HL-60 (cell line): ENCODE measurements at places on chromosomes 7 and 10.
A peak's percentile ranks its signal among the peaks of the same experiment; 100 is the strongest.

DNA sequence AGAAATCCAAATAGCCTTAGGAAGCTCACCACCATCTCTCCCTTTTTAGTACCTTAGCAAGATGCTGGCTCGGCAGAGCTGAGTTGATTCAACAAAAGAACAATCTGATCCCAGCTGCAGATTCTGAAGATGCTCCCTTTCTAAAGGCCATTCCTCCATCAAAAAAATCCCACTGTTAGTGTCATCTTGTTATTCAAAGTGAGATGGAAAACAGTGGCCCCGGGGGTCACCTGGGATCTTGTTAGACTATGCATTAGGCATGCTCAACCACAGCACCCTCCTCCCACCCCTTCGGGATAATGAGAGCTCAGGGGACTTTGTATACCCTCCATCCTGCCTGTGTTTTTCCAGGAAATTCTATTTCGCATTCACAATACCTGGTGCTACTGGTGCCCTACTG is 2.4 kb downstream of the NCAPG2 start:
- no peak for DNase-seq

- DNase-seq, result no peak
Measured at GRCh38 chr7:46197785-46198540, 276.9 kb upstream of the IGFBP3 start.

- DNase-seq, result peak; percentile 68
Measured at GRCh38 chr7:30135301-30136116, 723 bp downstream of the MTURN start.

- DNase-seq, result no peak
Measured at GRCh38 chr7:82179311-82179710, 264.3 kb downstream of the CACNA2D1 start.

DNA sequence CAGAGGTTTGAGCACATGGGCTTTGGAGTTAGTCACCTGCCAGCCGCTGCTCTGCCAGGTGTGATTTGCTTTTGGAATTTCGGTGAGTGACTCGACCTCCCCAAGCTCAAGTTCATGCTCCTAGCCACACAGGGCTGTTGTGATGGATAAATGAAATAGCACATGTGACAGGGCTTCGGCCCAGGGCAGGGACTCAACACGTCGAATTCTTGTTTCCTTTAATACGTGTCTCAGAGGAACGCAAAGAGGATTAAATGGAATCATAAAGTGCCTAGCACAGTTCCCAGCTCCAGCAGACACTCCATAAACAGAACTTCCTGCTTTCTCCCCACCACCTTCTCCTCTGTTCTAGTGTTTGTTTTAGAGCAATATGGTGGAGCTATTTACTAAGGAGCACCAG is 88.3 kb upstream of the CHST15 start:
- no peak for DNase-seq

GRCh38 chr10:71814922-71815411 is 36.1 kb downstream of the PSAP start:
- no peak for DNase-seq

GRCh38 chr7:74612015-74612829 is 45.3 kb upstream of the GTF2I start:
- peak; percentile 23 for DNase-seq

DNA sequence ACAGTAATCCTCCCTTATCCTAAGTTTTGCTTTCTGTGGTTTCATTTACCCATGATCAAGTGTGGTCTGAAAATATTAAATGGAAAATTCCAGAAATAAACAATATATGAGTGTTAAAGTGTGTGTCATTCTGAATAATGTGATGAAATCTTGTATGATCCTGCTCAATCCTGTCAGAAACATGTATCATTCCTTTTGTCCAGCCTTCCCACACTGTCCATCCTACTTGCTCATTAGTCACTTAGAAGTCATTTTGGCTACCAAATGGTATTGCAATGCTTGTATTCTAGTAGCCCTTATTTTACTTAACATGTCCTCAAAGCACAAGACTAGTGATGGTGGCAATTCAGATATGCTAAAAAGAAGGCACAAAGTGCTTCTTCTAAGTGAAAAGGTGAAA is 1211.2 kb upstream of the SORCS1 start:
- DNase-seq, result no peak

GRCh38 chr7:99876491-99876890 is 342 bp downstream of the OR2AE1 start:
- DNase-seq, result peak; percentile 76

GRCh38 chr7:34453150-34453549 is 204.9 kb upstream of the NPSR1 start:
- DNase-seq, result no peak

- DNase-seq, result no peak
Measured at GRCh38 chr10:133616371-133617130, 10.0 kb downstream of the FRG2B start.

- no peak for DNase-seq
Measured at GRCh38 chr10:84179059-84179710, 5.6 kb downstream of the GPR15LG start.

DNA sequence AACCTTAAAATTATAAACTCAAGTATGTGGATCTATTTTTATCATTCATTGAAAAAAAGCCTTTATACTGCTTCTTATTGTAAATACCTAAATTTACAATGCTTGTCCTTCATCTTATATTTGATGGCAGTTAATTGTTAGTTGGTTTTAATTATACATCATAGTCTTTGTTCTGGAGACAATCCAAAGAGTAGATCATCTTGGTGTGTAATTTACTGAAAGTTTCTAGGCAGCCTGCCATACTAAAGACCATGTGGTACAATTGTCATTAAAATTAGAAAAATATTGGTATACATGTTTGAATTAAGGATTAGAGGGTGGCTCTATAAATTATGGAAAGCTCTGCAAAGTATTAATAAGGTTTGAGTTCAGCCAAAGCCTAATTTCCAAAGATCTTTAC is 231.4 kb downstream of the KCND2 start:
- DNase-seq, result no peak

DNA sequence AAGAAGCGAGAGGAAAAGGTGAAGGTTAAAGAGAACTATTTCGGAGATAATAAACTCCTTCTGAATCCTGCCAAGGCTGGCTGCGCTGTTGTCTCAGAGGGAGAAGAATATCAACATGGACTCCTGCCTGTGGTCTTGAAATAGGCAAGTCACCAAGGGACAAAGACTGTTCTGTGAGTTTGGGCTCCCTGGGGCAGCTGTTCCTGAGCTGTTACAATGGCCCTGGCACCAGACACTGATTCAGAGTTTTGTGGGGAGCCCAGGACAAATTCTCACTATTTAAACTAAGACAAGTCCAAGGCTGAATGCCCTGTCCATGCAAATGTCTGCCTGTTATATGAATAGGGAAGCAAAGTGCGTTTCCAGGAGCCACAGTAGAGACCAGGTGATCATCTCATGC is 81.4 kb downstream of the PRPF18 start:
- no peak for DNase-seq

- peak; percentile 13 for DNase-seq
Measured at GRCh38 chr7:67371429-67372305, 375.0 kb downstream of the TYW1 start.

GRCh38 chr10:80462981-80463741 is 9.1 kb downstream of the TSPAN14 start:
- DNase-seq, result no peak

DNA sequence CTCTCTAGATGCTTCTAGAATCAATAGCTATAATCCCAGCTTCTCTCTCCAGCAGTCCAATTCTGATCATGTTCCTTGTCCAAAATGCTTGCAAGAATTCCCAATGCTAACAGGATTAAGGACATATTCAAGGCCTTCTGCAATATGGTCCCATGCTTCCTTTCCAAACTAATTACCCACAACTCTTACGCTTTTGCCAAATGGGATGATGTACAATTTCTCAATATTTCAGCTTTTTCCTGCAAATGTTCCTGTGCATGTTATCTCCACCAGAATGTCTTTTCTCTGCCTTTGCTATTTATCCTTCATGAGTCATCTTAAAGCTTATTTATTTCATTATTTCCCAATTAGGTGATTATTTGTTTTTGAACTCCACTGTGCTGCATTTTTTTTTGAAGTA is 556.4 kb downstream of the SORCS1 start:
- DNase-seq, result no peak

GRCh38 chr10:124465003-124465776 is 3.6 kb downstream of the LHPP start:
- peak; percentile 29 for DNase-seq

DNA sequence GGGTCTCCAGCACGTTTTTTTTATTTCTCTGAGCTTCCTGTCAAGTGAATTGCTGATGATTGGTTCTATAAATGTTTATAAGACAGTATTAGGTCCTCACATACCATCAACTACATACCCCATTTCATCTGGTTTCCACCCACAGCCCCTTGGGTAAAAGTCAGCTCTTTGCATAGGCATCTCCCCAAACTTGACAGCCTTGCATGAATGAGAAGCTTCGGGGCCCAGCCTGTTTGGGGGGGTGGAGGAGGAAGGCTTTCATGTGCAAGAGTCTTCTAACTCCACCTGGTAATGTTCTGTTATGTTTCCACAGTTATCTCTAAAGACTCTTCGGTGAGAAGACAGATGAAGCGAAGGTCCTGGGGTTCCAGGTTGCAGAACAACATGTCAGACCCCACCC is 75.4 kb downstream of the SCRN1 start:
- no peak for DNase-seq

DNA sequence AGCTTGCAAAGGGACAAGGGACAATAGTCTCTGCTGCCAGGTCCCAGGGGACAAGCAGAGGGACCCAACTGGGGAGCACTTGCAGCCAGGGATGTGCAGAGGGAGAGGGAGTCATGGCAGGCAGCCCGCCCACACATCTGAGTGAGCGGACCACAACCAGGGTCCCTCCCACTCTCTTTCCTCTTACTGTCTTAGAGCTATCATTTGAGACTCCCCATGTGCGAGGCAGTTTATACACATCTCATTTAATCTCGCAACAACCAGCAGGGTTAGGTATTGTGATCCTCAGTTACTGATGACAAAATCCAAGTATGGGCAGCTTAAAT is 70.2 kb downstream of the BEND7 start:
- no peak for DNase-seq

- no peak for DNase-seq
Measured at GRCh38 chr7:115851291-115851690, 179.3 kb downstream of the TFEC start.

GRCh38 chr10:9452056-9452455 is 1397.6 kb downstream of the GATA3 start:
- no peak for DNase-seq

- no peak for DNase-seq
Measured at GRCh38 chr7:155136619-155137243, 66.6 kb downstream of the HTR5A start.

- DNase-seq, result no peak
Measured at GRCh38 chr7:111911166-111911961, 294.8 kb downstream of the DOCK4 start.

DNA sequence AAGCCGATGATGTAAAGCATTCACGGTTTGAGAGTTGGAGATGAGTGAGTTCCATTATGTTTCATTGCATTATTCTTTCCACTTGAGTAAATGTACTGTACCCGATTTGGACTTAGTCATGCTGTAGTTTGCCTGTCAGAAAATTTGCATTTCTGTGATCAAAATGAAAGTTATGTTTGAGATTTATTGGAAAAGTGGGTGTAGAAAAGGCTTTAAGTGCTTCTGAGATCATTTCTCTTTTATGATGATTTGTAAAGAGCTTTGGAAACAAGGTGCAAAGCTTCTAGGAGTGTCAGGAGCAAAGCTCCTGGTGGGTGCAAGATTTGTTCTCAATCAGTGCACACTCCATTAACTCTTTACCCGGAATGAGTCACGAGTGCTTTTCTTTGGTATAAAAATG is 204.1 kb upstream of the POM121L12 start:
- DNase-seq, result no peak

DNA sequence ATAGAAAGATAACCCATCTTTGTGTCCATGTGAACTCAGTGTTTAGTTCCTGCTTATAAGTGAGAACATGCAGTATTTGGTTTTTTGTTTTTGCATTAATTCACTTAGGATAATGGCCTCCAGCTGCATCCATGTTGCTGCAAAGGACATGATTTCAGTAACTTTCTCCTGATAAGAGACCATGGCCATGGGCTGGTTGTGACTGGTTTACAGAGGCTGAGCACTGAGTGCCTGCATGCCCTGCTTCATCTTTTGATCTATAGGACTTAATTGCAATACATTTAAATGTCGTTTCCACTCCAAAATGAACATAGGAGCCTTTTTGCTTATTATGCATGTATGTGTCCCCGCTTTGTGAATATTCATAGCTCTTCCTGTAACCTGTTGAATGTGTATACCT is 101.3 kb upstream of the IGFBP3 start:
- no peak for DNase-seq

DNA sequence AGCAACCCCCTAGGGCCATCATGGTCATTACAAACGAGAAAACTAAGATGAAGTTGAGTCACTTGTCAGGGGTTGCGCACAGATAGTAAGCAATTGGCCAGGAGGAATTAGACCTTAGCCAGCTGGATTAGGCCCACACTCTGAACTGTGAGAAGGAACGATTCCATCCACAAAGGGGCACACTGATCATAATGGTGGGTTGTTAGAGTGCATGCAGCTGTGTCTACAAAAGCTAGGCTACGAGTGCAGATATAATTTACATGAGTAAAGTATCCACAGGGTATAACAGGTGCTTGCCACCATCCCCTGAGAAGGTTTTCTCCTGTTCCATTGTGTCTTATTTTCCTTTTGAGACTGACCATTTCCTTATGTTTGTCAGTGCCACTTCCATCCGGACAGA is 16.6 kb upstream of the FAM170B start:
- no peak for DNase-seq

GRCh38 chr10:78321000-78321399 is 287.3 kb downstream of the RPS24 start:
- no peak for DNase-seq

DNA sequence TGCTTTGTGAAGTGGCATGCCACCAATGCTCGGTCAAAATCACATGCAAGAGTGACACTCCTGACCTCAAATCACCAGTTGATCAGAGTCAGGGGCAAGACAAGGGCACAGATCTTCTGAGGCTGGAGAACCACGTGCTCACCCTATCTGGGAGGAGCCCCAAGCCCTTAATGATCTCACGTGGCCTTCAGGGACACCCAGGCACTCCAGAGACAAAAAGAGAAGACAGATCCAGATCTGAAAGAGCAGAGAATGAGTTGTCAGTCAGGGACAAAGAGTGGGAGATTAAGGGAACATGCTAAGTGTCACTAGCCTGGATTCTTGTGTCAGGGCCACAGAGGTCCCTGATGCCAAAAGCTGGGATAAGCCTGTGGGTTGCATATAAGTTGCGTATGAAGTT is 134.3 kb downstream of the PLXNA4 start:
- no peak for DNase-seq

GRCh38 chr7:99381664-99382075 is 7.1 kb downstream of the ARPC1B start:
- DNase-seq, result no peak

GRCh38 chr7:24945899-24946298 is 34.1 kb downstream of the OSBPL3 start:
- no peak for DNase-seq

DNA sequence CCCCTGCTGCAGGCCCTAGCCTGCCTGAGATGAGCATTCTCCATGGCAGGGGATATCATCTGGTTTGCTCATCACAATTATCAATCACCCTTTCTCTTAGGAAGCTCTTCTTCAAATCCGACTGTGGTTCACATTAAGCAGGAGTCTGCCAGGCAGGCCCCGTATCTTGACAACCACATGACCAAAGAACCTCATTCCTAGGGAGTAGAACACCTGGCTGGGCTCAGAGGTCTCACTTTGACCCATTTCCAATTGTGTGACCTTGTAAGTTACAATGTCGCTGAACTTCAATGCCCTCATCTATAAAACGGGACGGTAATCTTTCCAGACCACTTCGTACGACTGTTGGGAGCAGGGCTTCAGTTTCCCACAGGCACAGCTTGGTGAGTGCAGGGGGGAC is 156.4 kb upstream of the PCBD1 start:
- DNase-seq, result no peak

- DNase-seq, result no peak
Measured at GRCh38 chr10:50360077-50360850, 108.9 kb upstream of the ASAH2 start.

GRCh38 chr10:94992811-94993210 is 54.4 kb downstream of the CYP2C9 start:
- no peak for DNase-seq
